Mesothelial cell of epicardium (in vitro differentiated cells): ENCODE measurements at places on chromosomes 5 and 9. TPM values are rescaled to one million over a fixed set of nuclear protein-coding genes. Genes with fewer than 3 reads are reported as not detected.

GRCh38 chr5:7867260-7867659 lies 1.6 kb downstream of the FASTKD3 start:
- DNase-seq, result no peak

- DNase-seq, result no peak
These were observed 204.1 kb upstream of the MEF2C start for GRCh38 chr5:89087128-89087527.

DNA sequence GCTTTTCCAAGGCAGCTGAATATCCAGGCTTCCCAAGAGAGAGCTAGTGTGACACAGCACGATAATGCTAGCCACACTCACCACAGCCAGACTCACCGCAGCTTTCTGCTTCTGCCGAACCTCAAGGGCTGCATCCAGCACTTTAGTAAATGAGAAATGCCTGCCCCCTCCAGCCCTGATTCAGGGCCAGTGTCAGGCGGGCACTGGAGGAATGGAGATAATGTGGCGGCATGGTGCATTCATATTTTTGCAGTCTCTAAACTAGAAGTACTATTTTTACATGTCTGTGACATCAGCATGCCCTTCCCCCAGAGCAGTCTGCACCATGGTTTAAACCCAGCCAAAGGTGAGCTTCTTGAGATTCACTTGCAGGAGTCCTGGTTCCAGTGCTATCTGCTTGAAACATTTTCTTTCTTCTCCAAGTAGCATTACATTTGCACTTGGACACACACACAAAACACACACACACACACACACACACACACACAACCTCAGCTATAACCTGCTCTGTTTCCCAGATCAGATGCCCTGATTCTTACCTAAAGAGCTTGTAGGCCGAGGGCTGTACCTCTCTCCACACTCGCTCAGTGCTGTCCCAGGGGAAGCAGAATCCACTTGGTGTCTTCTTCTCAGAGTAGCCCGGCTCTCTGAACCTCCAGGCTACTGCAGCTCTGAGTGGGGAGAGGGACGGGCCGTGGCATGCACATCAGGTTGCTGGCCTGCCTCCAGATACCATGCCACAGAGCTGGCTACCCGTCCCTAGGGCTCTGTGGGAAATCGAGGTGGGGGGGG lies at the start of gene FGF1:
Gene FGF1 (minus strand): TSS at position 673 of the 792 bp plus-strand sequence. CDS start 71,963 bp downstream, outside the sequence.
- no peak for DNase-seq

DNA sequence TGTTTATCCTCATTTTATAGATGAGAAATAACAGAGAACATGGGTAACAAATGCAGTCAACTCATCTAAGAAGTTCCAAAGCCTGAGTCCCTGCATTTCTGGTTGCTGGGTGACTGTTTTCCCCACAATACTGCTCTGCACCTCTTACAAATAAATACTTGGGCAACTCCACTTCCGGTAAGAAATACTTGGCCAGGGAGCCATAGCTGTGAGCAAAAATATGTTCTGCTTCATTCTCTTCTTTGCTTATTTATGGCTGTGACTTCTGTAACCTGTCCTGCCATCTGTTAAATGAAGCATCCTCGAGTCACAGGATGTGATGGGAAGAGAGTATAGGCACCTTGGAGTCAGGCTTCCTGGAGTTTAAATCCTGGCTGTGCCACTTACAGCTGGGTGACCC lies 49.9 kb downstream of the GDNF start:
- DNase-seq, result no peak

DNA sequence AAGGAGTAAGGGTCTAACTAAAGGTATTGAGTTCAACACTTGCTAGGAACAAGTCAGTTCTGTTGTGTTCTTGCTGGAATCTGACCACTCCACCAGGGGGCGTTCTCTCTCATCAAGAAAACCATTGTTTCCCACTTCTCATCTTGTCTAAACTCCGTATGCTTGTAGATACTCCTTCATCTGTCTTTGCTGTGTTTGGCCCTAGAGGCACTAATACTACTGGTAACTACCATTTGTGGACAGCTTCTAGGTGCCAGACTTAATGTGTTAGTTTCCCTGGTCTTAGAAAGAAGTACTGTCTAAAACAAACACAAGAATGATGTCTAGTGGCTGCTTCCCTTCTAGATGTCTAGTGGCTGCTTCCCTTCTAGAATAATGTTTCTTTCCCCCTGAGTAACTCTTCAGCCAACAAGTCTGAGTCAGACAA lies 18.7 kb upstream of the PTPDC1 start:
- peak; percentile 79 for DNase-seq

DNA sequence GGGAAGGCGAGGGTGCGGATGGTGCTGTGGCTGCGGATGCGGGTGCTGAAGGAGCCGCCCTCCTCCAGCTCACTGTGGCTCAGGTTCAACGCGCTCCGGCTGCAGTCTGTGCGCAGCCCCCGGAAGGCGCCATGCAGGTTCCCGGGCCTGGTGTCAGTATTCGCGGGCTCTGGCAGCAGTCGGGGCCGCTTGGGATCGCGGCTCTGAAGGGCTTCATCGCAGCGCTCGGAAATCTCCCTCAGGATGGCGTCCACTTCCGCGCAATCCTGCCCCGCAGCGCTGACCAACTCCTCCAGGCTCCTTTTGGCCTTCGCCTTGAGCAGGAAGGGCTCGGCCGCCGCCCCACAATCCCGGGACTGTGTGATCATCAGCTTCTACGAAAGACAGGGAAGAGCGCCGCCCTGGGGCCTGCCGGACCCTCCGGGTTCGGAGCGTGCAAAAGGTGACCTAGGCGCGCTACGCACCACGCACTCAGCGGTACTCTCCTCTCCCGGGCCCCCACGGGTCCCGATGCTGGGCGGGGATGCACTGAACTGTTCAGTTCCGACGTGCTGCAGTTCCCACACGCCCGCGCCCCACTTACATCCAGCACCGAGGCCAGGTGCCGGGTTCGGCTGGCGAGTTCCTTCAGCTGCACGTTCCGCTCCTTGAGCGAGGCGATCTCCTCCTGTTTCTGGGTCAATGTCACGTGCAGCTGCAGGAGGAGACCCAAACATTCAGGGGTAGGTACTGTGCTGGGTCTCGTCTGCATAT lies 6.5 kb downstream of the MCIDAS start:
- no peak for DNase-seq

Gene GALNT10
- 13.5 to 14.5 TPM (median 13.9 TPM) in 3 replicates for total RNA-seq

Gene AQP3
- 0.93 to 1.5 TPM (median 1.3 TPM) in 3 replicates for total RNA-seq
